Globus pallidus (tissue), 1 donor: ENCODE measurements at places on chromosomes 1 and 21.
A peak's percentile ranks its signal among the peaks of the same experiment; 100 is the strongest.

GRCh38 chr1:201750934-201751333, 78.0 kb upstream of the IPO9 start:
- no peak for DNase-seq

GRCh38 chr1:201774224-201774982, 54.6 kb upstream of the IPO9 start:
- DNase-seq: no peak

- DNase-seq: no peak
Observed at GRCh38 chr1:101388904-101389546, 152.2 kb downstream of the S1PR1 start.

DNA sequence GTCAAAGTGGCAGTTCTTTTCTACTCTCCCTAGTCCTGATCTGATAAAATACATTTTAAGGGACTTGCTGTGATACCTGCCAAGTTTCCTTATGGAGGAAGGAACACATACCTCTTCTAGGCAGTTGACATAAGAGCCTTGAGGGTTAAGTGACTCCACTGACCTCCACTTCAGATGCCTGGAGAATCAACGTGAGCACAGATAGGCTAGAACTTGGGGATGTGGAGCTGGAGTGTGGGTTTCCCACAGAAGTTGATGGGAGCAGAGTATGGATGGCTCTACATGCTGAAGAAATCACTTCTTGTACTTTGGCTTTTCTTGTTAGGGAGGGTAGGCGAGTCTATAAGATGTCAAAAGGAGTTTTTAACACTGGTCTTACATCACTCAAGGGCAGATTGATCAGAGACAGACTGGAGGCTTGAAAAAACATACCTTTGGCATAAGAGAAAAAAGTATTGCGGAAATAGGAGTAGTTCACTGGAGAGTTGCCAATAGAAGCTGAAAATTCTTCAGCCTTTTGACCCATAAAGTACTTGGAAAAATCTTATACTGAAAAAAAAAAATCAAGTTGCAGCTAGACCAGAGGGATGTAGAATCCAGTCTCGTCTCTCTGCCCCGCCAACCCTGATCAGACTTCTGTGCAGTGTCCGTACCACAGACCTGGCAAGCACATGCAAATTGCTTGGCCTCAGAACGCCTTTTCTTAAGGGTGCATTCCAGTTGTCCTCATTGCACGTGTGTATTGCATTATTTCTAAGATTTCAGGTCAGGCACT, 5.5 kb downstream of the RHOU start:
- peak; percentile 24 for DNase-seq

GRCh38 chr1:151905070-151905442, 4.3 kb downstream of the THEM4 start:
- no peak for DNase-seq

DNA sequence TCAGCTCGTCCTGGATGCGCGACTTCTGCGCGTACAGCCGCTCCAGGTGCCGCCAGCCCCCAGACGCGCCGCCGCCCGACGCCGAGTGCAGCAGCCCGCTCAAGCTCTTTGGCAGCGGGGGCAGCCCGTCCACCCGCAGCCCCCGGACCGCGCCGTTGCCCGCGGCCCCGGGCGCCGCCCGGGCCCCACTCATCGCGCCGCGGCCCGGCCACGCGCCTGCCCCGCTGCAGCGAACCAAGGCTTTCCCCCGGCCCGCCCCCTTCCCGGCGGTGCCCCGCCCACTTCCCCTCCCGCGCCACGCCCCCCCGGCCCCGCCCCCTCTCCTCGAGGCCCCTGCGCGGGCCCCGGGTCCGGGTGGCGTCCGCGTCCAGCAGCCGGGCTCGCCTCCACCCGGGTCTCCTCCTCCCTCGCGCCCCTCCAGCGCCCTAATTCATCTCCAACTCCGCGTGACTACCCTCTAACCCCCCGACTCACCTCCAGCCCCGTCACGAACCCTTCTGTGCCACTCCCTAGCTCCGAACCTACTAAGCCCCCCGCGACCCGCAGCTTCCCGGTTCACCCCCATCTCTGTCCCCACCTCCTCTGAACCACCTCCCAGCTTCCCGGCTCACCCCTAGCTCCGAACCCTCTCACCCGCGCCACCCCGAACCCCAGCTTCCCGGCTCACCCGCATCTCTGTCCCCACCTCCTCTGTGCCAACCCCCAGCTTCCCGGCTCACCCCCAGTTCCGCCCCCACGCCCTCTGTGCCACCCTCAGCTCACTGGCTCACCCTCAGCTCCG, at the start of gene FAM89A:
Gene FAM89A, minus strand, starts transcription at position 236 of the 781 bp plus-strand sequence. Its CDS starts 43 bp downstream, at position 193.
- peak; percentile 48 for DNase-seq

GRCh38 chr1:19559641-19560040, 74.3 kb upstream of the CAPZB start:
- no peak for DNase-seq

DNA sequence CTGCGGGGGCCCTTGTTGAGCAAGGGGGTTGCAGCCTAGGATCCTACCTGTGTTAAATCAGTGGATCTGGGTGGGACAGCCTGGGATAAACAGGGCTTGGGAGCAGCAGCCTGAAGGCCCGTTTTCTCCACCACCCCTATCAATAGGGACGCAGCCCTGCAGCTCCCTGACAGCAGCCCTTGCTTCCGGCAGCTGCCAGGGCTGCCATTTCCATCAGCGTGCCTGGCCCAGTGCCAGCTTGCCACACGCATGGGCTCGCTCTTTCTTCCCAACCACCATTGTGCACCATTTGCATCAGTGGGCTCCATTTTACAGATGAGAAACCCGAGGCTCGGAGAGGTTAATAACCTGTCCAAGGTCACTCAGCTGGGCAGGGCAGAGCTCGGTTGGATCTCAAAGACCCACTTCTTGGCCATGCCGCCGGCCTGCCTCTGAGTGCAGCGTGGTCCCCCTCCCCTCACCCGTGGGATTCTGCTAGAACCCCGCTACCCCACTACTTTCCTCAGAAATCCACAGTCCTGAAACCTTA, 3.8 kb downstream of the WNT4 start:
- DNase-seq: no peak

DNA sequence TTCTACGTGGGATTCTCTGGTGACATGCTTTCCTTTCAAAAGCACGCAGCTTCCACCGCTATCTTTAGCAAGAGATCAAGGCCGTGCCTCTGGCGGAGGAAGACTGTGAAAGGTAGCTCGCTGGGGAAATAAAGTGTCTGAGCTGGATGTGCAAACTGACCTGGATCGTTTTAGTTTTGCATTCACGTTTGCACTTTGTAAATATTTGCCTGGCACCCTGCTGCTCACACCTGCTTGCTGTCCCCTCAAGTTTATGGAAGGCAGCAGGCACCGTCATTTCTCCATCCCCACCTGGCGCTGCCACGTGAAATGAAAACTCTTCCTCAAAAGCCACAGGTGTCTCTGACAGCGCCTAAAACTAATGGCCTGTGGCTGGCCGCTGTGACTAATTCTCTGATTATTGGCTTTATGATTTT, 44.0 kb upstream of the TARDBP start:
- no peak for DNase-seq

- DNase-seq: no peak
Observed at GRCh38 chr1:116826818-116827606, 72.8 kb downstream of the CD2 start.

GRCh38 chr1:230394134-230394533, 32.0 kb downstream of the PGBD5 start:
- DNase-seq: no peak

DNA sequence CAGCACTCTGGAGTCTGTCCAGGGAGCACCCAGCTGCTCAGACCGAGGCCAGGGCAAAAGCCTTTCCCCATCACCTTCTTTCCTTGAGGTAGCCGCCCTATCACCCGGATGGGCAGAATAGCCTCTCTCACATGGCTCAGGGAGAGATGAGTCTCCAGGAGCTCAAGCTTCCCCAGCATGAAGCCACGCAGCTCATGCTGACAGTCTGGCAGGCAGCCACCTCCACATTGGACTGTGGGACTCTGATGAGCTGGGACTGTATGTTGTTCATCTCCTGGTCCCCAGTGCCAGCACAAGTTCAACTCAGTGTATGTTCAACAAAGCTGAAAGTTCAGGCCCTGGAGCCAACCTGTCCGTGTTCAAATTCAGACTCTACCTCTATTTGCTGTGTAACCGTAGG, 75.2 kb upstream of the ZC3H12A start:
- DNase-seq: no peak

DNA sequence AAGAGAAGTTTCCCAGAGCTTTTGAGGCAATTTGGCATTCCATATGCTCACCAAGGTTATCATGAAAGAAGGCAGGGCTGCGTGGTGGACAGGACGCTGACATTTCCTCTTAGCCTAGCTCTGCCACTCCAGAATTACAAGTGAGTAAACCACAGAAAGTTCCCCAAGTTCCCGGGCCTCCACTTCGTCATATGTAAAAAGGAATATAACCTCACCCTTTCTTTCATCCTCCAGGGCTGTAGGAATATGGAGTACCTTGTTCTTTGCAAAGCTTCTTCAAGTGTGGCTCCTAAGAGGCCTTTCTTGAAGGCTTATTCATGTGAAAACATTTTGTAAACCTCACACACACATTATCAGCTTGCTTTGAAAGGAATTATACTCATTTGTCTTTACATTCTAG, 210.2 kb downstream of the GREM2 start:
- DNase-seq: no peak

DNA sequence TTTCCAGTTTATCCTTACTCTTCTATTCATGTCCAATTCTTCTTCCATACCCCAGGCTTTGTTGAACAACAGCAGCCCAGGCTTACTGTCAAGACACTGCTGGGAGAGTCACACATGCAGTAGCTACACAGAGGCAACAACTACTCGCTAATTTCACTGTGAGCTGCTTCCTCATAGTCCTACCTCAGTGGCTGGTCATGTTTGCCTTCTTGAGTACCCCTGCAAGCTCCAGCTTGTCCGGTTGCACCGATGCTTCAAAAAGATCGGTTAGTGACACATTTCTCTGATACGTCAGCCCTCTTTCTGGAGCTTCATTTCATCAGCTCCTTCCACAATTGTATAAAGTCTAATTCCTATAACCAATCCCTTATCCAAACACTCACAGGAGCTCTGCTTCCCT, 246.7 kb upstream of the NFIA start:
- no peak for DNase-seq

GRCh38 chr1:1334835-1335234, 3.8 kb downstream of the TAS1R3 start:
- DNase-seq: no peak

GRCh38 chr1:71019233-71019969, 28.2 kb downstream of the PTGER3 start:
- DNase-seq: peak; percentile 43

- no peak for DNase-seq
Observed at GRCh38 chr1:232109391-232109790, 482.8 kb downstream of the DISC1 start.

DNA sequence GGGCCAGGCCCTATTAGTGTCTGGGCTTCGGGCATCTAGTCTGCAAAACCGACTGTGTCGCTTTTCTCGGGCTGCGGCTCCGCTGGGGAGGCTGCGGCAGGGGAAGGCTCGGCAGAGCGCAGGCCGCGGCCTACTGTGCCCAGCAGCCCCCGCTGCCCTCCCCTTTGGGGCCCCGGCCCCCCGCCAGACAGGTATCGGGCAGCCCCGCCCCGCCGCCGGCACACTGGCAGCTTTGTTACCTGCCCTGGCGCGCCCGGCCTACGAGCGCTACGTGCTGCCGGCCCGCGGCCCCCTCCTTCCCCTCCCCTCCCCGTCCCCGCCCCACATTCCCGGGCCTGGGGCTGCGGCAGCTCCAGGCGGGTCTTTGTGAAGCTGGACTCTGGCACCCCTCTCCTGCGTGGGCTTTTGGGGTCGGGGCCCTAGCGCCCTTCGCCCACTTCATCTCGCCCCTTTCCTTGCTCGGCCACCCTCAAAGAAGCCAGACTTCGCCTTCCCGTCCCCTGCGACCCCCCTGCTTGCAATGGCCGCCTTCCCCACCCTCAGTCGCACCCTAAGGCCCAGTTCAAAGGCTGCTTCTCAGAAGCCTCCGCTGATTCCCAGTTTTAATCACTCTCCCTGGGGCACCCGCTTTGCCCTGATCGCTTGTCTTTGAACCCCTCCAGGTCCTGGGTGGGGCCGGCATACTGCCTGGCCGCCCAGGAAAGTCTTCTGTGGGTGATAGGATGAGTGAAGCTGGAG, 48.9 kb upstream of the SLC2A1 start:
- no peak for DNase-seq

DNA sequence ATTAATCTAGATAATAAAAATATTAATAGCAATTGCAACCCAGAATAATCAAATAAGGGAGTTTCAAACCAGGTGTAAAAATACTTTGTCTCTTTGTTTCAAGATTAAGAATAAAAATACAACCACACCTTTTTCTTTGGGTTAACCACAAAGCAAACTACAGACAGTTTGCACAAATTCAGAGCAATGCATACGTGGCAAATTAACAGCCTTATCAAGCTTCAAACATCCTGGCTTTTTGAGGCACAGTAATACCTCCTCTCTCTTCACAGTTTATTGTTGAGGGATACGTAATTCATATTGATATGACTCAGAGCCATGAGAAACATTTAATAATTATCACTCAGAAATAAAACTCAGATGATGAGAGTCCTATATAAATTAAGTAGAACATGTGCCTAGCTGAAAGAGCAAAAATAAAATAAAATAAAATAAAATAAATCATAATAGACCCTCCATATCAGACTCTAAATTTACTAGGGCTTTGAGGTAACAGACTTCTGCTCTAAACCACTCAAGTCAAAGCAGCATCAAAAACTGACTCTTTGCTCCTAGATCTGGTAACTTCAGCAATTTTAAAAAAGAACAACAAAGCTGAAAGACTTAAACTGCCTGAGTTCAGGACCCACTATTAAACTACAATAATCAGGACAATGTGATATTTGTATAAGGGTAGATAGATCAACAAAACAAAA, 11.4 kb downstream of the EDEM3 start:
- DNase-seq: no peak

- no peak for DNase-seq
Observed at GRCh38 chr21:28459193-28459592, 533.5 kb downstream of the LTN1 start.

- DNase-seq: no peak
Observed at GRCh38 chr1:88801575-88802208, 89.7 kb downstream of the GTF2B start.

- DNase-seq: no peak
Observed at GRCh38 chr1:42933060-42933586, 25.5 kb downstream of the SLC2A1 start.

DNA sequence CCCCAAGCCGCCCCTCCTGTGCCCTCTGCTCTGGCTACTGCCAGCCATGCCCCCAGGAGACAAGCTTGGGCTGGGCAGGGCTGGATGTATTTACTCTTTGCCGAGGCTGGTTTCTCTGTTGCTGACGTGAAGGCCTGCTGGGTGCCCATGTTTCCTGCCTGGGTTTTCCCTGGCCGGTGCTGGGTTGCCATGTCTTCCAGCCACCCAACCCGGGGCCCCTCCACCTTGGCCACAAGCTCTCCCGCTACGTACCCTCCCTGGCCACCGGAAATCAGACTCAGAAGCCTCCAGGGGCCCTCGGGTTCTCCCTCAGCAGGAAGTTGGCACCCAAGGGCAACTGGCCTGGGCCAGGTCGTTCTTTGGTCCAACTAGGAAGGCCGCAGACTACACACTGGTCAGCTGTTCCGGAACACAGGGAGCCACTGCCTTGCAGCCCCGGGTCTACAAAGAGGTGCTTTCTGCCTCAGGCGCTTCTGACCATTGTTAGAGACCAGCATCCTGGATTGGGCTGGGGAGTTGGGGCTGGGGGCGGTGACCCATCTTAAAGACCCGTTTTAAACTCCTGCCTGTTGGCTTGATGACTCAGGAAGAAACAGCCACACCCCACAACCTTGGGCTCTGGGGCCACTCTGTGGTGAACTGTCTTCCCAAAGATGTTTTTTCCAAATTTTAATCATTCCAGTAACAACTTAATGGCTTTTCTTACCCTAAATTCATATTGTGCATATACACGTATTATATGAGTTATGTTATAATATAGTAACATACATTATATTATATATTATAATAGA, 71.2 kb upstream of the RUNX3 start:
- no peak for DNase-seq
